Suprapubic skin (tissue), 4 donors: ENCODE measurements at places on chromosomes 4 and X. TPM values are rescaled to one million over a fixed set of nuclear protein-coding genes. Genes with fewer than 3 reads are reported as not detected.

SHOX gene
- total RNA-seq = 0.32 TPM

GRCh38 chrX:47619486-47620302 is at the start of gene SYN1:
TSS of gene SYN1 (minus strand) at chrX:47619857. CDS start at chrX:47619728, 129 bp downstream.
- peaks cover 4% of the 10 kb centered on the region for H3K27me3 ChIP-seq
- H3K4me3 ChIP-seq = peak within 1 kb of the TSS; percentile 37
- no peak for DNase-seq
- H3K36me3 ChIP-seq = no peaks in the 10 kb centered on the region
- no peak within 1 kb of the TSS for H3K27ac ChIP-seq

GRCh38 chrX:118218940-118219339 is 102.3 kb upstream of the KLHL13 start:
- no peak for DNase-seq
- H3K27me3 ChIP-seq = no peaks in the 10 kb centered on the region
- no peak overlapping the region for H3K4me3 ChIP-seq
- no peaks in the 10 kb centered on the region for H3K4me1 ChIP-seq
- H3K27ac ChIP-seq = no peak overlapping the region

GRCh38 chrX:18537524-18537923 is 112.1 kb downstream of the CDKL5 start:
- H3K36me3 ChIP-seq = no peaks in the 10 kb centered on the region
- no peak for DNase-seq
- H3K4me1 ChIP-seq = no peaks in the 10 kb centered on the region
- no peak overlapping the region for H3K27ac ChIP-seq
- H3K4me3 ChIP-seq = no peak overlapping the region
- H3K27me3 ChIP-seq = no peaks in the 10 kb centered on the region

NXF2 gene
- not detected for total RNA-seq

PNMA6F gene
- total RNA-seq = not detected
